ENCODE measurements at places on chromosomes 16 and 17.

DNA sequence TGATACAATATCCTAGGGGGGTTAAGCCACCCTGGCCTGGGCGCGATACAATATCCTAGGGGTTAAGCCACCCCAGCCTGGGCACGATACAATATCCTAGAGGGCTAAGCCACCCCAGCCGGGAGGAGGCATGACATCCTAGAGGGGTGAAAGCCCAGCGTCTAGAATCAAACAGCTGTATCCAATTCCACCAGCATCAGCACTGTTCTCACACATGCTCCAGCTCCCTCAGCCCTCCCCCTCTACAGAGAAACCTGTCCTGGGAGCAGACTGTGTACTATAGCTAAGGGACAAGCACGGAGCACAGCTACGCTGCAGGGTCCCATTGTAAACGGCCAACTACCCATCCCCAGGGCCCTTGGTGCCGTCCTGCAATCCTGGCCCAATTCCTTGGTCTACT is 6.2 kb downstream of the GINS2 start:
- peaks cover 13% of the 10 kb centered on the region for H3K4me1 ChIP-seq
- H3K36me3 ChIP-seq, result peaks cover 44% of the 10 kb centered on the region
- H3K27me3 ChIP-seq, result no peaks in the 10 kb centered on the region
- DNase-seq, result no peak
- H3K4me3 ChIP-seq, result no peak overlapping the region

- H3K27ac ChIP-seq, result no peak overlapping the region
- no peak for DNase-seq
- H3K4me1 ChIP-seq, result peaks cover 2% of the 10 kb centered on the region
- H3K36me3 ChIP-seq, result peaks cover 47% of the 10 kb centered on the region
These were observed 31.2 kb downstream of the RNF213 start for GRCh38 chr17:80291691-80292487.

DNA sequence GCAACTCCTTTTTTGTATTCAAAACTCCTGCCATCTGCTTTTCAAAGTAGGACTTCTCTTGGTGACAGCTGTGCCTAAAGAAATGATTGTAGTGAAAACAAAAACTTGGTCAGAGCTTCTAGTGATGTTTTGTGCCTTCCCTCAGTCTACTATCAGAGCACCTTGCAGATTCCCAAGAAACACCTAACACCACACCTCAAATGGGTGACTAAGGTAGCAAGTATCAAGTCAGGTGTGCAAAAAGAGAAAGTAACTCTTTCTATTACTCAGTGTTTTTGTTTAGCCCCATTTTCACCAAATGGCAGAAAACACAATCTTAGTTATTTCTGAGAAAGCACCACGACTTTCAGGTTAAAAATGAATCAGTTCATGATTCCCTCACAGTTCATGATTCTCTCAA is 2.0 kb upstream of the PMFBP1 start:
- H3K27ac ChIP-seq, result no peak overlapping the region
- H3K4me3 ChIP-seq, result no peak overlapping the region
- H3K27me3 ChIP-seq, result peaks cover 3% of the 10 kb centered on the region
- H3K36me3 ChIP-seq, result no peaks in the 10 kb centered on the region
- DNase-seq, result no peak
- no peaks in the 10 kb centered on the region for H3K4me1 ChIP-seq

DNA sequence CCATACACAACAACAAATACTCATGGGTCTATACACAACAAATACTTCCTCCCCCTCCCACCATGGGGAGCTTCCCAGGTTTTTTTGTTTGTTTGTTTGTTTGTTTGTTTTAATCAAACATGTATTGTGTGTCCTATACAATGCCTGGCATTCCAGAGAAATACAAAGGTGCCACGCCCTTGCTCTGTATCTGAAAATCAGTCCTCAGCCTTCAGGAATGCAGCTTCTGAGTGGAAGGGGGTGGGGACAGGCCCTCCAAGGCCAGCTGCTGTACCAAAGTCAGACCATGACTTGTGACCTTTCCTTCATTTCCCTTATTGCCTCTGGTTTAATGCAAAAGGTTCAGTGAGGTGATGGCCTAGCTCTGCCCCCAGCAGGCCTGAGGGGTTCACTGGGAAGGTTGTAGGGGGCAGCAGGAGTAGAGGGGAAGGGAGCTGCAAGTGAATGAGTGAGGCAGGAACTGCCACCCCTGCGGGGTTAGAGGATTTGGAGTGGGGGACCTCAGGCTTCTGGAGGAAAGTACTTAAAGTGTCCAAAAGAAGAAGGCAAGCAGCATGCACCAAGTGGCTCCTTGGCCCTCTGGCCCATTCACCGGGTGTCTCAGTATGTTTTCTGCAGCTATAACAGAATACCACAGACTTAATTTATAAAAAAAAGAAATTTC is 105.2 kb downstream of the CLEC16A start:
- no peak overlapping the region for H3K4me3 ChIP-seq
- no peak for DNase-seq
- peaks cover 25% of the 10 kb centered on the region for H3K4me1 ChIP-seq
- H3K27ac ChIP-seq, result no peak overlapping the region
- no peaks in the 10 kb centered on the region for H3K27me3 ChIP-seq

- no peak overlapping the region for H3K4me3 ChIP-seq
- H3K36me3 ChIP-seq, result no peaks in the 10 kb centered on the region
- H3K27ac ChIP-seq, result no peak overlapping the region
These were observed 114.6 kb upstream of the NOG start for GRCh38 chr17:56478836-56479447.

DNA sequence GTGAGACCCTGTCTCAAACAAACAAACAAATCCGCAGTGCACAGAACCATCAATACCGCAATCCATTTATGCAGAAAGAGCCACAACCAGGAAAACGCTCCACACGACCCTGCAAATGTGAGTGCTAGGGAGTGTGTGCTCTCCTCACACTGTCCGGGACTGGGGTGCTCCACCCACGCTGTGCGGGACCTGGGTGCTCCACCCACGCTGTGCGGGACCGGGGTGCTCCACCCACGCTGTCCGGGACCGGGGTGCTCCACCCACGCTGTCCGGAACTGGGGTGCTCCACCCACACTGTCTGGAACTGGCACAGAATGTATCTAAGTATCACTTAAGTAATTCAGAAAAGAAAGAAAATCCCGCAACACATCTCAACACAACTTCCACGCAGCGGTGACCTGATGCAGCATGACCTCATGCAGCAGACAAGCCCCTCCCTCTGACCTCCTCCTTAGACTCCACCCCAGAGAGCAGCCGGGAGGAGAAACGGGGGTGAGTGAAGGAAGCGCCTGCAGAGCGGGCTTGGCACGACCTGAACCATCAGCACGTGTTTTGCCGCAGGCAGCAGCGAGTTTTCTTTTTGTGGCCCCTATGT is 38.5 kb downstream of the ZNF276 start:
- H3K4me3 ChIP-seq, result no peak overlapping the region
- peaks cover 74% of the 10 kb centered on the region for H3K36me3 ChIP-seq
- no peaks in the 10 kb centered on the region for H3K27me3 ChIP-seq
- no peak for DNase-seq
- no peak overlapping the region for H3K27ac ChIP-seq

GRCh38 chr16:49280841-49281371 is 732 bp downstream of the CBLN1 start:
- H3K27ac ChIP-seq, result no peak overlapping the region
- no peak for DNase-seq
- peaks cover 21% of the 10 kb centered on the region for H3K4me1 ChIP-seq
- peak overlapping the region; percentile 21 for H3K4me3 ChIP-seq

GRCh38 chr17:45218895-45219661 is 2.6 kb upstream of the FMNL1 start:
- no peaks in the 10 kb centered on the region for H3K27me3 ChIP-seq
- peaks cover 53% of the 10 kb centered on the region for H3K36me3 ChIP-seq
- peak; percentile 95 for DNase-seq
- H3K27ac ChIP-seq, result peak overlapping the region; percentile 88
